Prostate gland (tissue), 2 donors: ENCODE measurements at places on chromosomes 11 and 22. TPM values are rescaled to one million over a fixed set of nuclear protein-coding genes. Genes with fewer than 3 reads are reported as not detected.

The GAL gene
- total RNA-seq, result 1.1 TPM

The SHANK2 gene
- 46.4 TPM for total RNA-seq

- DNase-seq, result no peak
These were observed 34.6 kb upstream of the MN1 start for GRCh38 chr22:27836181-27836580.

DNA sequence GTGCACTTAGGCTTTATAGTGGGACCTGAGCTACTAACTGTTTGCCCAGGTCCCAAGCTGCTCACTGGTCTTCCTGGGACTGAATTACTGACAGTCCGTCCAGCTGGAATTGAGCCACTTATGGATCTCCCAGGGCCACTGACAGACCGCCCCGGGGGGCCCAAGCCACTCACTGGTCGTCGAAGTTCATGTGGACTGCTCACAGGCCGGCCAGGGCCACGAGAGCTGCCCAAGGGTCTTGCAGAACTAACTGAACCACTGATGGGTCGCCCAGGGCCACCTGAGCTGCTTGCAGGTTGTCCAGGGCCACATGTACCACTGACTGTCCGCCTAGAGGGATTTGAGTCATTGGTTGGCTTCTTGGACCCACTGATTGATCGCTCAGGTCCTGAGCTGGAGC lies 15.1 kb downstream of the MISFA start:
- DNase-seq, result no peak

GRCh38 chr11:67352546-67353316 lies 615 bp downstream of the POLD4 start:
- DNase-seq, result peak; percentile 52

The SMC1B gene
- total RNA-seq, result 8.2 TPM

GRCh38 chr11:119615003-119615881 lies 113.8 kb downstream of the NECTIN1 start:
- DNase-seq, result peak; percentile 30
